Uterus (tissue), 4 donors: ENCODE measurements at places on chromosomes 1 and 21.

DNA sequence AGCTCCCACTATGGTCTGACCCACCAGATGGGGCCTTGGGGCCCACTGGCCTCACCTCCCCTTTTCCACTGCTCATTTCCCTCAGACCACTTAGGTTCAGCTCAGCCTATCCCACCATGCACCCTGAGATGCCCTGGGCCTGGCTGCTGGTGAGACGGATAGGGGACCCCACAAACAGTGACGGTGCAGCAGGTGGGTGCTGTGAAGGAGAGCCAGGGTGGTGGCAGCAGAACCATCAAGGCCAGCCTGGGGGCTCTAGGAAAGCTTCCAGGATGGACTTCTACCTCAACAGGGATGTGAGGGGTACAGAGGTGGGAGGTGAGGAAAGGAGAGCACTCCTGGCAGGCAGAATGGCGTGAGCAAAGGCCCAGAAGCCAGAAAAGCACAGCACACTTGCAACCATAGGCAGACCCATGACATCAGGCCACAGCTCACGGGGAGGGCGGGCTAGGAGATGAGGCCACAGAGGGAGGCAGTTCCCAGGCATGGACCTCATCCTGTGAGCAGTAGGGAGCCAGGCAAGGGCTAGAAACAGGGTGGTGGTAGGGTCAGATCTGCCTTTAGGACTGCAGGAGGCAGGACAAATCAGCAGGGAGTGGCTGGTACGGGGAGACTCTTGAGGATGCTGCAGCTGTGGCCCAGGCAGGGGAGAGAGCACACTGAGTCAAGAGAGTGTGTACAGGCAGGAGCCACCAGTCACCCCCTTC lies 23.1 kb downstream of the CYB5RL start:
- no peak for DNase-seq

GRCh38 chr1:38609166-38610025 lies 250.2 kb downstream of the RRAGC start:
- DNase-seq, result no peak

- no peak for DNase-seq
Observed at GRCh38 chr1:37574834-37575480, 18.2 kb downstream of the DNALI1 start.

GRCh38 chr1:204453141-204453772 lies 41.3 kb downstream of the PIK3C2B start:
- DNase-seq, result no peak

GRCh38 chr1:150210091-150210490 lies 25.8 kb downstream of the ANP32E start:
- DNase-seq, result no peak
